ENCODE measurements at places on chromosomes 6 and 20.
A peak's percentile ranks its signal among the peaks of the same experiment; 100 is the strongest.

GRCh38 chr6:116029535-116029934, 31.2 kb downstream of the FRK start:
- no peak for DNase-seq

- DNase-seq, result no peak
Observed at GRCh38 chr6:159973951-159974350, 5.1 kb downstream of the IGF2R start.

DNA sequence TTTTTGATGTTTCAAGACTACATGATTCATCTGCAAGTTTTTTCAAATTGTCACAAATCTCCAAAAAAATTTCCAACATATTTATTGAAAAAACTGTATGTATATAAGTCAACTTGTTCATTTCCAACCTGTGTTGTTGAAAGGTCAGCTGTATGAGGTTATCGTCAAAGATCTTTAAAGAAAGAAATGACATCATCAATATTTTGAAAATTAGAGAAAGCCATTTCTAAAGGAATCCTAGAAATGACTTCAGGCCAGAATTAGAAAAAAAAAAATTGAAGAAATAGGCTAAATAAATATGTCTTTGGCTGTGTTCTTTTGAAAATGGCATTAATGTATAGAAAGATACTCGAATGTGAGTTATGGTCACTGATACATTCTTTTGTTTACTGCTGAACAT, 6.8 kb downstream of the RNF146 start:
- DNase-seq, result no peak

DNA sequence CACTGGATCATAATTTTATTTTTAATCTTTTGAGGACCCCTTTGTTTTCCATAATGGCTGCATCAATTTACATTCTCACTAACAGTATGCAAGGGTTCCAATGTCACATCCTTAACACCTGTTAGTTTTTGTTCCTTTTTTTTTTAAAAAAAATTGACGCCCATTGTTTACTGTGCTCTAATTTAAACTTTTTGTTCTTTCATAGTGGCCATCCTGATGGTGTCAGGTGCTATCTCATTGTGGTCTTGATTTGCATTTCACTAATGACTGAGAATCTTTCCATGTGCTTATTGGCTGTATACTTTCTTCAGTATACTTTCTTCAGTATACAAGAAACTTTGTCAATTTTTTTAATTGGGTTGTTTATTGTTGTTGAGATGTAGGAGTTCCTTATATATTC, 347.0 kb downstream of the RNGTT start:
- DNase-seq, result no peak

GRCh38 chr6:4281341-4282293, 146.2 kb upstream of the ECI2 start:
- peak; percentile 4 for DNase-seq

- no peak for DNase-seq
Observed at GRCh38 chr6:3841711-3842565, 7.2 kb upstream of the FAM50B start.

GRCh38 chr6:121759370-121759769, 323.9 kb downstream of the GJA1 start:
- DNase-seq, result no peak

DNA sequence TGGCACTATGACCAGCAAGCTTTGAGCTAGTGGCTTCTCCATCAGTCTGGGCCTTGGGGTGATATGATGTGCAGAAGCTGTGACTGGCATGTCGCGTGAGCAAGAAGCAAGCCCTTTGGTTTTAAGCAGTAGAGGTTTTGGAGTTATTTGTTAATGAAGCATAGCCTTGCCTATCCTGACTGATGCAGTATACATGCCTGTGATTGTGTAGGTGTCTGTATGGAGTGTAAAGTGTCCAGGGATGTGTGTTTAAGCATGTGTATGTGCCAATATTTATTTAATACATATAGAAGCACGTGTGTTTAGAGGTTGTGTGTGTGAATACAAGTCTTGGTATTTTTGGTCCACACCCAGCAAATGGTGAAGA, 61.0 kb upstream of the CCDC167 start:
- DNase-seq, result no peak

DNA sequence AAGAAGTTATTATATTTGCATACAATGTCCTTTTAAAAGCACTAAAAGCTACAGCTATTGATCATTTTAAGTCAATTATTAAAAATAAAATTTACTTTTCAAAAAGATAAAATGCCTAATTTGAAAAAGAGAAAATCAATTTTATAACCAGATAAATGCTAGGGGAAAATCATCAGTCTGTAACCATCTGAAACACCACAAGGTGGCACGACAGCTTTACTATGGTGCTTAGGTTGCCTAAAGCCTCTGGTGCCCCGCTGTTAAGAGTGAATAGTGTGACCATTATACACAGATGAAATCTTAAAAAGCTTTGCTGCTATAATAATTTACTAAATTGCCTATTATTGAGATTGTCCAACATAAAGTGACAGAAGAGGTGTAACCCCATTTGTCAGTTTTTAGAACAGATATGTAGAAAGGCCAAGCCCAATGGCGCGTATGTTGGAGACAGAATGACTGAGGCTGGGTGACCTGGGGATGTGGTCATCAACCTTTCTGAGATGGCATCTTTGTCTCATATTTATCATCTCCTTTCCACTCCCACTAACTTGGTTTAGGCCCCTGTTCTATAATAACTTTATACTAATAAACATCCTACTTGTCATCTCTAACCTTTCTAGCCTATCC, 100.8 kb downstream of the MOXD1 start:
- DNase-seq, result peak; percentile 31

DNA sequence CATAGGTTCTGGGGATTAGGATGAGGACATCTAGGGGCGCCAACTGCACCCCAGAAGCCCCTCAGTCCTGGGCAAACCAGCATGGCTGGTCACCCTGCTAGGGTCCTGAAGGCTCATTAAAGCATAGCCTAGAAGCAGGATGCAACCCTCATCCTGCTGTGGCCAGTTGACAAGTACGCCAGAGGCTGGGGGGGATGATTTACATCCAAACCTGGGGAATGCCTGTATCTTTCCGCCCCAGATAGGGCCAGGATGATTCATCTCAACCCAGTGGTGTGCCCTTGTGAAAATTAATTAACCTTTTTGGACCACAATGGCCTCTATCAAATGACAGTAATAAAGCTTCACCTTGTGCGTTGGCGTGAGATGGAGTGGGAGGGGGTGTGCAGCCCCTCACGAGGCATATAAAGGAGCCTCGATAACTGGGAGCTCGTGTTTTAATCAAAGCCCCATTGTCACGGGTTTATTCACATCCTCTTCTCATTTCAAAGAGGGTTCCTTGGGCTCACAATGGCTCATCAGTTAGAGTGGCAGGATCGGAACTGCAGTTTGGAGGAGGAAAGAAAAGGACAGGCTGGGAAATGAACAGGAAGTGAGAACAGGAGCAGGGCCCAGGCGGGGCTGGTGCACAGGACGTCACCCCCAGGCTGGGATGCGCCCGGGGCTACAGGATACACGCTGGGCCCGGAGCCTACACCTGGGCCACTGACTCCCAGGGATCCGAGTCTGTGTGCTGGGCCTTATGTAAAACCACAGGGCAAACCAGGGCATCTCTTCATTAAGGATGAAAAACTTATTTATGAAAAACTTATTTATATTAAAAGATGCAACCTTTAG, 121.8 kb upstream of the PHACTR3 start:
- DNase-seq, result no peak

DNA sequence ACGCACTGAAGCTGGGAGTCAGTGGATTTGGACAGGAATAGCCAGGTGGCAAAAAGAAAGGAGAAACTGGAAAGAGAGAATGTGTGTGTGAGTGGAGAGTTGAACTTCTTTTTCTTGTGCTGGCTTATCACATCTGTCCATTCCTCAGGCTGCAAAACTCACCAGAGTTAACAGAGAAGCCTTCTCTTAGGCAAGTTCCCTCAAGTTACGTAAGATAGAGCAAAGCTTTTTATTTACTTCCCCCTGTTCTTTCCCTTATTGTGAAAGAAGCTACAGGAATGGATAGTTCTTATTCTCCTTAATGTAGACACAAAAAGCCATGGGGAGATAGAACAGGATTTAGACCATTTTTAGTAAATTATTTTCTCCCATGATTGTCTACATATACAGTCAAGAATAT, 188.6 kb downstream of the BMP2 start:
- peak; percentile 84 for DNase-seq

GRCh38 chr6:141482796-141483597, 649.7 kb upstream of the GJE1 start:
- DNase-seq, result peak; percentile 10

- DNase-seq, result peak; percentile 7
Observed at GRCh38 chr6:125099211-125100073, 54.1 kb upstream of the TPD52L1 start.

DNA sequence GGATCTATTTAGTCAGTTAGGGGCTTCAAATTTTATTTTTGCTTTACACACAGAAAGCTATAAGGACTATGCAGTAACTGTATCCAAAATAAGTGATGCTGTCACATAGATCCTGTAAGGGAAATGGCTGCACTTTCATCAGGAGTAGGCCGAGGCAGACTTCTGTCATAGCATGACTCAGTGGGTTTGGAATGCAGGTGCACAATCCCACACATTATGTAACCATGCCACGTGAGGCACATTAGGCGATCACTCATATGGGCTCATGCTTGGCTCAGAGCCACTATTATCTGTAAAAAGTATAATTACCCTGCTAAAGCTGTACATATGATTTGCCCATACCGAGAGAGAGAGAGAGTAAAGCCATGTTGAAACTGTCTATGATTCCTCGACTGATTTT, 1189.4 kb upstream of the EYS start:
- DNase-seq, result no peak

DNA sequence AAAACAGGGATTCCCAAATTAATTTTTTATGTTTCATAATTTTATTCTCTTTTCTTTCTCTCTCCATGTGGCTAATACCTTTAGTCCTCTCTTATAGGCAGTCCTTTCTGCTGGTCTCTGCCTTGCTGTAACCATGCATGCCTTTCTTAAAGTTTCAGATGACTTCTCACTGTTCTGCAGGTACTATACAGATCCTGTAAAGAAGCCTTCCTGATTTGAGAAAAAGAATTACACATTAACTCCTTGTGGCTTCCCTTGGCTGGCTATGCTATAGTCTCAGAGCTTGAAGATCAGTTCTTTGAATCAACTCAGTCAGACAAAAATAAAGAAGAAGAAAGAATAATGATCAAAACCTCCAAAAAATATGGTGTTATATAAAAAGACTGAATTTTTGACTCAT, 7.3 kb upstream of the GPR63 start:
- DNase-seq, result no peak

DNA sequence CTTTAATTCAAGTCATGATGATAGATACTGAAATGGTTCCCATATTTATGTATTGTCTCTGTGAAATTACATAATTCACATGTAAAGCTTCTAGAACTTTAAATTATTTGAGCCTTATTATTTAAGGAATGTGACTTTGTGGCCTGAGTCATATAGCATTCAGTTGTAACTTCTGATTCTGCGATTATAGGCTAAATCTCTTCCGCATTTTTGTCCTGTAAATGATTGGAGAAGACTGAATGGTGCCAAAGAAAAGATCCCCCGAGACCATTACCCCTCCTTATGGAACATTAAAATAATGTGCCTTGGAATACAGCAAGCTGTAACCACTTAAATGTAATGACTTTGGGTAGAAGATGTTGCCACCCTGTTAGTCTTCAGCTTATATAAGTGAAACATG, 63.3 kb upstream of the MAP7 start:
- DNase-seq, result no peak

DNA sequence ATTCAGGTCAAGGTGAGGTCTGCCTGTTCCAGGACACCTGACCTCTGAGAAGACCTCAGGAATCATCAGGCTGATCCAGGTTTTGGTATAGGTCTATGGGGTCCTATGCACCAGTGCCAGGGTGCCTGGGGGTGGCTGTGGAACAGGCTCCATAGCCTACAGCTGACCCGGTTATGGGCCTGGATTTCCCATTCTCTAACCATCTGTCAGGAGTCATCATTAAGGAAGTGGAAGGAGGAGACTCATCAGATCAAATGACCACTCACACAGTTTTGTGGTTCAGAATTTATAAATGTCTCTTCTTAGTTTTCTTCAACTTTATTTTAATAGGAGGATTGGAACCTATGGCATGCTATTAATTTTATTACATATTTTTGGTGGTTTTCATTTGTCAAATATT, 14.8 kb downstream of the PLA2G7 start:
- DNase-seq, result peak; percentile 39

DNA sequence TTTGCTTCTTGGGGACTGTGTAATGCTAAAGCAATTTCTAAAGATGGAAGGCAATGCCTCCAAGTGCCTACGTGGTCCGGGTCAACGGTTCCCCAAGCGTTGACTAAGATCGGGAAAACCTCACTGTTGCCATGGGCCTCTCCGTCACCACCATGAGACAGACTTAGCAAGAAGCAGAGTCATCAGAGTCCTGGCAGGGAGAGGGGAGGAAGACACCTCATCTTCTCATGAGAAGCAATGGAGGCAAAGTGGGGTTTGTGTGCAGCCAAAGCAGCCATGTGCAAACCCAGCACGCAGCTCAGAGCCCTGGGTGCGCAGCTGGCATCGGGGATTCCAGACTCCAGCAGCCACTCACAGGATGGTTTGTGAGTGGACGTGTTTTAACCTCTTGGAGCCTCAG, 111.4 kb downstream of the SYNDIG1 start:
- no peak for DNase-seq

- no peak for DNase-seq
Observed at GRCh38 chr6:47299965-47300364, 9.7 kb downstream of the TNFRSF21 start.

DNA sequence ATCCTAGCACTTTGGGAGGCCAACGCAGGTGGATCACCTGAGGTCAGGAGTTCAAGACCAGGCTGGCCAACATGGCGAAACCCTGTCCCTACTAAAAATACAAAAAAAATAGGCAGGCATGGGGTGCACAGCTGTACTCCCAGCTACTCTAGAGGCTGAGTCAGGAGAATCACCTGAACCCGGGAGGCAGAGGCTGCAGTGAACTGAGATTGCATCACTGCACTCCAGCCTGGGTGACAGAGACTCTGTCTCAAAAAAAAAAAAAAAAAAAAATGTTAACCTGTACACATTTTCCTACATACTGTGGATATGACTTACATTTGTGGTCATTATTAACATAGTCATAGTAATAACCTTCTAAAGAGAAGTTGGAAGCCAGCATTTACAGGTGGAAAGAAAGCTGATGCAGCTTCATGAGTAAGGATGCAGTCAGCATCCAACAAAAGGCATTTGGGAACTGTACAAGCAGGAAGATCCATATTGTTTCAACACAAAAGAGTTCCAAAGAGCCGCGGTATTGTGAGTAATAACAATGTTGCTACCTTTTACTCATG, 186.2 kb downstream of the GPX5 start:
- DNase-seq, result no peak

- no peak for DNase-seq
Observed at GRCh38 chr6:20600831-20601230, 66.6 kb downstream of the CDKAL1 start.

DNA sequence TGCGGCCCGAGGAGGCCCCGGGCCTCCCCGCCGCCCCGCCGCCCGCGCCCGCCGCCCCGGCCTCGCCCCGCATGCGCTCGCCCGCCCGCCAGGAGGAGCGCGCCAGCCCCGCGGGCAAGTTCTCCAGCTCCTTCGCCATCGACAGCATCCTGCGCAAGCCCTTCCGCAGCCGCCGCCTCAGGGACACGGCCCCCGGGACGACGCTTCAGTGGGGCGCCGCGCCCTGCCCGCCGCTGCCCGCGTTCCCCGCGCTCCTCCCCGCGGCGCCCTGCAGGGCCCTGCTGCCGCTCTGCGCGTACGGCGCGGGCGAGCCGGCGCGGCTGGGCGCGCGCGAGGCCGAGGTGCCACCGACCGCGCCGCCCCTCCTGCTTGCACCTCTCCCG, 1.5 kb downstream of the FOXQ1 start:
- DNase-seq, result no peak

GRCh38 chr20:38932457-38933120, 6.4 kb downstream of the FAM83D start:
- no peak for DNase-seq
